WERI-Rb-1 (cell line): ENCODE measurements at places on chromosomes 16 and 17.

- DNase-seq, result peak; percentile 15
These were observed at the start of gene CCL2 for GRCh38 chr17:34254651-34255380. CCL2 (plus strand) TSS chr17:34255285; CDS start chr17:34255350, 65 bp downstream.

DNA sequence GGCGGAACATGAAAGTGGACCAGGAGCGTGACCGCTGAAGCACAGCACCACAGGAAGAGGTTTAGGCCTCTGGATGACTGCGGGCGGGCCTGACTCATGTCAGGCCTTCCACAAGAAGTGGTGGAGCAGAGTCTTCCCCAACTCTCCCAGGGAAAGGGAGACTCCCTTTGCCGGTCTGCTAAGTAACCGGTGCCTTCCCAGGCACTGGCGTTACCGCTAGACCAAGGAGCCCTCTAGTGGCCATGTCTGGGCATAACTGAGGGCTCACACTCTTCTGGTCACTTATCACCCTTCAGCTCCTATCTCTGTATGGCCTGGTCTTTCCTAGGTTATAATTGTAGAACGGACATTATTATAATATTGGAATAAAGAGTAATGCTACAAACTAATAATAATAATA lies 1931.9 kb downstream of the TP53TG3F start:
- DNase-seq, result peak; percentile 64

DNA sequence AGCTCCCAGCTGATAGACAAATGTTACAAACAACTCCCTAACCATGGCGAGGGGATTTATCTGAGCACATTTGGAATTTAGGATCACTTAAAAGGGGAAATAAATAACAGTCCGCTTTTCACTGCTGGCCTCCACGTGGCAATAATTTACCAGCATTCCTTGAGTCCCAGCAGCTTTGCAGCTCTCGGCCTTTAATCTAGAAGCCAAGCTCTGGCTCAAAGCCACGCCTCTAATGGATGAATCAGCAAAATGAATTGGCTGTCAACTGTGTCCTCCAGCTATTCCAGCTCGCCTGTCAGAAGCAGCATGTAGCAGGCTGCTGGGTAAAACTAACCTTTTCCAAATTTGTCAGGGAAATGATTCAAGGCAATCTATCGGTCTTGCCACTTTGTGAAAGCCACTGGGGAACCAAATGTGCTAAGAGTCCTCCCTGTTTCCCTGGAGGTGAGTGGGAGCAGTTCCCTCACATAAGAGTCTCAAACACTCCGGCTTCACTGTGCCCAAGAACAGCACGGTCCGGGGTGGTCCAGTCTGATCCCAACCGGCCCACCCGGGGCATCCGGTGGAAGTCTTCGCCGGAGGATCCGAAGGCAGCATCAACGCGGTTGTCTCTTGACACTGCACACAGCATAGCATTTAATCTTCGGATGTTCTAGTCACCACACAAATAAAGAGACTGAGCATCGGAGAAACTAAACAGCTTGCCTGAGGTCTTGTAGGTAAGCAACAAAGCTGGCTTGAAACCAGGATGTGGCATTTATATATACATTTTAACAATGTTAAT lies 143.3 kb downstream of the PARN start:
- peak; percentile 41 for DNase-seq

- no peak for DNase-seq
These were observed 6.2 kb upstream of the CYB561 start for GRCh38 chr17:63452046-63452961.

GRCh38 chr17:79160980-79161636 lies 86.5 kb downstream of the ENGASE start:
- no peak for DNase-seq

DNA sequence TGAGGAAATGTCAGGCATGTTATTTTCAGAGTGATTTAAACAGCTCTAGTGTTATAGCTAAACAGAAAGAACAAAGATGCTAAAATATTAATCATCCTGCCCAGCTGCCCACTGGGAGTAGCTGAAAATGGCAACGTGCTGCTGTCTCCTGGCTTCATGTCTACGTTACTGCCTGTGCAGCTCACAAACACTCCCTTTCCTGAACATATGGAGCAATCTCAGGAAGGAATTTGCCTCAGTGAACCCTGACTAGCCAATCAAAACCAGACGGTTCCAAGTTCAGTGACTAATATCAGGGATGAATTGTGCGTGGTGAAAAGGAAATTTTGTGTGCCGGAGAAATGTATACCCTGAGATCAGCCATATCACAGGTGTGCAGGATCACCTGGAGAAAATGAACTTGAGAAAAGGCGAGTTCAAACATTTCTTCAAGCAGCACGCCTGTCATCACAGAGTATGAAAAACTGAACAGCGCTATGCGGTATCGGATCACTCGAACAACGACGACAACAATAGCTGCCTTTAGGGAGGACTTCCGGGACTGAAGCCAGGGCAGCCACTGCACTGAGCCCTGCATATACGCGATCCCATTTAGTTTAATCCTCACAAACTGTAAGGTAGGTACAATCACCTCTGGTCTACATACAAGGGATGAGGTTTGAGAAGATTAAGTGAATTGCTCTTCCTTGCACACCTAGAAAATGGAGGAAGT lies 110.3 kb downstream of the STX8 start:
- no peak for DNase-seq

GRCh38 chr16:24694931-24695330 lies 34.5 kb upstream of the TNRC6A start:
- DNase-seq, result no peak
